ENCODE measurements at places on chromosomes 5 and 9.

DNA sequence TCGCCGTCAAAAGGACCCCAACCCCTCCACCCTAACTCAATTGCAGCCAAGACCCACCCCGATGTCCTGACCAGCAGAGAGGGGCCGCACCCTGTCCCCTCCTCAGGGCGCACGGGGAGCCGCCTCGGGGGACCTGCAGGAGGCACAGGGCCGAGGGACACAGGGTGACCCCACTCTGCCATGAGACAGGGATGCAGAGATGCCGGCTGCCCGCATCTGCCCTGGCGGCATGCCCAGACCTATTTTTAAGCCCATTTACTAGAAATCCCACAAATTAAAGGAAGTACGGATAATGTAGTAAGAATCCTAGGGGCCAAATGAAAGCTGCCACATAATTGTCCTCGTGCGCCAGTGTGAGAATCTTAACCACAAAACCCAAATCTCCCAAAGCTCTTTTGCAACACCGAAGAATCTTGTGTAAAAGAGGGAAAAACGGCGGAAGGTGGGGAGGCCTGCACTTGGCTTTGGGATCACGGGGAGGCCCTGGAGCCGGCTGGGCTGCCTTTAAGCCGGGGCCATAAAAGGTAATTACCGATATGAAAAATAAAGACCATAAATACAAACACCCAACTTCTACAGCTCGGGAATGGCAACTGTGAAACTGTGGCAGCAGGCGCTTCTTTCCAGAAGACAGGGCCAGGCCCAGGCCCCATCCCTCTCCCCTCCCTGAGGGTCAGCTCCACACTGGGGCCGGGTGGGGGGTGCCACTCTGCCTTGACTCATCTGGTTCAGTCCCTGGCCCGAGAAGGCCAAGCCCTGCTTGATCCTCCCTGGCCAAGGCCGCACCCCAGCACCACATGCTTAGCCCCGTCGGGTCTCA, 35.0 kb downstream of the NACC2 start:
- DNase-seq = no peak

DNA sequence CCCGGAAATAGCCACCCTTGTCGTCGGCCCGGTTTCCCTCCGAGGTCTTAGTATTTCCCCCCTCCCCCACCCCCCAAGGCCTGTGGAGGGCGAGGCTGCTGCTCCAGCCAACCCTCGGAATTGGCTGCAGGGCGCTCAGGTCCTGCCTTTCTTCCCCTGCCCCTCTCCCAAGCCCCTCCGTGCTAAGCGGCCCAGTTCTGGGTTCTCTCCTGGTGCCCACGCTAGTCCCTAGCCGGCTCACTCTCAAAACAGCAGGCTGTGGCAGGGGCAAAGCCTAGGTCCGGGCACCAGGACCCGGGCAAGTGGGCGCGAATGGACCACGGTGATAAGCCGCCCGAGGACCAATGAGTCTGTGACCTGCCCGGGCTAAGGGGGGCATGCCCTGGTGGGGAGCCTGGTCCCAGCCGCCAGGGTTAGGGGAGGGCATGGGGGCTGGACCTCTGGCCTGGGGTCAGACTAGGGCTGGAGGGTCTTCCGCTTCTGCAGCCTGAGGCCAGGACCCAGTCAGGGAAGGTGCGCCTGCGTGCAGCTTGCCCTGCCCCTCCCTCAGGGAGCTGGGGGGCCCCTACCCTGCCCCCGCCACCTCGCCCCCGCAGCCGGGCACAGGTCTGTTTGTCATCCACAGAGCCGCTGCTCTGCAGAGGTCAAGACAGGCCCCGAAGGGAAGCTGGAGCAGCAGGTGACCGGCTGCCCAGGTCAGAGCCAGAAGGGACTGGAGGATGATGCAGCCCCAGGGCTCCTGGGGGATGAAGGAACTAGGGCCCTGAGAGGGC, 5.0 kb upstream of the IRX4 start:
- no peak for DNase-seq

DNA sequence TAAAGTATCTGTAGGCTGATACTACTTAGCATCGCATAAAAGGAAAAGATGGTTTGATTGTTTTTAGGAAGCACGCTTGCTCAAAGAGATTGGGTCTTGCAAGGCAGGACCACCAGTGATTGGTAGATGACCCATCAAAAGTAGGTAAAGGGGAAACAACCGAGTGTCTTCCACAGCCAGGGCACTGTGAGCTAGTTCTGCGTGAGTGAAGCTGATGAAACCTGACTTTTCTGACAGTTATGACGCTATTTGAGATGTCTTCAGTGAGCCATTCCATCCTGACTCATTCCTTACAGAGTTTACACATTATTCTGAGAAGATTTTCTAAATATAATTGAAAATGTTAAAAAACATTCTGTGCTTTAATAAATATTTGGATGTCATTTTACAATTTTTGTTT, 49.7 kb downstream of the BASP1 start:
- DNase-seq = no peak

- no peak for DNase-seq
Observed at GRCh38 chr5:73174100-73174815, 1.3 kb downstream of the TMEM174 start.

- no peak for DNase-seq
Observed at GRCh38 chr9:95133325-95133705, 184.2 kb downstream of the FANCC start.

Data from stimulated activated CD8-positive, alpha-beta memory T cell treated with anti-CD3 and anti-CD28 coated beads, Interleukin-2, amount 100 ng/mL, for 1 hour (primary cell).